ENCODE measurements at places on chromosomes 7 and 10.

DNA sequence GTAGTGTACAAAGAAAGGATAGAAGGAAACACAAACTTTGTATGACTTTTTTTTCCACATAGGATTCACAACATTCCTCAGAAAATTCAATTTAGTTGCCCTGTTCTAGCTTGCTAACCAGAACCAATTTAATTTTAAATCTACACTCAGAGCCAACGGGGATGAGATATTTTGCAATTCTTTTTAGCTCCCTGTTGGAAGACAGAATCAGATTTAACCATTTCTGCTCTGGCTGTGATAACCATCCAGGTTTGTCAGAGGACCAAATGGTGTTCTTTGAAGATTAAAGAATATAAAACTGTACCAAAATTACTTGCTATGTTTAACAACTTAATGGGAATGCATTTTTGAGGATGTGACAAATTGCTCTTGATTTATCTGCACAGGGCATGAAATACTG is 319.7 kb downstream of the HPSE2 start:
- DNase-seq, result no peak

- DNase-seq, result no peak
Observed at GRCh38 chr7:142847353-142847752, 7.5 kb upstream of the EPHB6 start.

DNA sequence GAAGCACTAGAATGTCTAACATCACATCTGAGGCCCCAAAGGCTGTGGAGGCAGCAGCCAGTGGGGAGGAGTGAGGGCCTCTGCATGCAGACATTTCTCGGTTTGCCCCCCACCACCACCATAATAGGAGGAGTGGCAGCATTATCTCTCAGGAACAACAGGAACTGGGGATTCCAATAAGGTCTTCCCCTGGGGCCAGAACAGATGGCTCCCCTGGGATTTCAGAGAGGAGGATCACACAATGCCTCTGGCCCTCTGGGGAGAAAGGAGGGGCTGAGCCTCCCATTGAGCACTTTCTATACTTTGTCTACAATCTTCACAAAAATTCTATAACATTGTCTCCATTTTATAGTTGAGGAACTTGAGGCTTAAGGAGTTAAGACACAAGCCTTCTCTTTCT is 61.1 kb downstream of the GRID1 start:
- DNase-seq, result no peak

DNA sequence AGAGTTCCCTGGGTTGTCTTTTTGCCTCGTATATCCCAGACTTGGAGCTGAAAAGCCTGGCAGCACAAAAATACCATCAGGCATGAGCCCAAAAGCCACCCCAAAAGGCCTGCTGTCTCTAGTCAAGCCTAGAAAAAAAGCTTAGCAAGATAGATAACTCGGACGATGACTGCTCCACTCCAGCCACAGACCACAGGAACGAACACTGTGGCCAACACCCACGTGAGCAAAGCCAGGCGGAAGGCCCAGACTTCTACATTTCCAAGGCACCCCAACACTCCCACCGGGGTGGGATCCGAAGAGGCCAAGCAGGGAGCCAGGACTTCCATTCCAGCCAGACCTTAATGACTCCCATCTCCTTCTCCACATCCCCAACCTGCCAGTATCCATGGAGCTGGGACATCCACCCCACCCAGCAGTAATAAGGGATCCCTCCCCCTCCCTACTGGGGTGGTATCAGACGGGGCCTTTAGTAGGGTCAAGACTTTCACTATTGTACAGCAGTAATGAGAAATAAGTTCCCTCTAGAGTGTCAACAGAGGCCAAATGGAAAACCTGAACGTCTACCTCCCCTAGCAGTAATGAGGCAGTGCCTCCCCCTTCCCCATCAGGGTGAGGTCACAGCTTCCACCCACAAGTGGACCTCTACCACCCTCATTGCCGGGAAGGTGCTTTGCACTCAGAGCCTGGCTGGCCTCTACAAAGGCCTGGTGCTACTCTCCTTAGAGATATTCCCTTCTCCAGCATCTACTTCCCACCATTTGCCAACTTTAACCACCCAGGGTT is 23.0 kb downstream of the PRLHR start:
- no peak for DNase-seq

DNA sequence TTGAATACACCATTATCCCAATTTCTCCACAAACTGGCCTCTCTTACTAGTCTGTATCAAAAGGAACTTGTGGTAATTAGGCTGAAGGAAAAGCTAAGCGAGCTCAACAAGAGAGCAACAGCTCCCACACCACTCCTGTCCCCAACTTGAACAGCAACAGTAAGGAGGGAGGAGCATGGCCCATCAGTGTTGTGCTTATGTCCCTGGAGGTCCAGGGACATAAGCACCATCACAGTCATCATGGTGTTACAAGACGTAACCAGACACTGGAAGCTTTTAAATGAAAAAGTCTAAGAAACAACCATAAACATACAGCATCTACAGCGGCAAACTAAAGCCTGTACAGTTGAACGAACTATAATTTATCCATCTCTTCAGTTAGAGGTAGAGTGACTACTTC is 989 bp downstream of the ERLIN1 start:
- no peak for DNase-seq
